ENCODE measurements at places on chromosomes 11 and 22. TPM values are rescaled to one million over a fixed set of nuclear protein-coding genes. Genes with fewer than 3 reads are reported as not detected.
A peak's percentile ranks its signal among the peaks of the same experiment; 100 is the strongest.

NFAM1 gene
- 0.75 TPM for total RNA-seq

DNA sequence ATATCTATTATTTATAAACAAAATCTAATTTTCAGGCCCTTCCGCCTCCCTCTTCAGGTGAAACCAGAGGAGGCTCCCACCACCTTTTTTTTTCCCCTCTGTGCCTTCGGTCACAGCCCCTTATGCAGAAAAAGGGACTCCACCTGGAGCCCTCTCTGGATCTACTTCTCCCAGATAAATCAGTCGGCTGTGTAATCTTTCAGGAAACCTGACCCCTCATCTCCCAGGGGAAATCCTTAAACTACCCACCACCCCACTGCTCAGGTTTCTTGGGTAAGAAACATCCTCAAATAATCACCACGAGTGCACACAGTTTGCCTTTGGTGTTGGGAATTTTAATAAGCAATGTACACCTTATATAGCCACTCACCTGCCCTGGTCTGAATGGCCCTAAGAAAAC, 104.2 kb downstream of the NAV2 start:
- DNase-seq, result no peak

PARVG gene
- not detected for total RNA-seq

DEUP1 gene
- total RNA-seq, result not detected

SYCE3 gene
- total RNA-seq, result not detected

PDGFB gene
- total RNA-seq, result 66.9 TPM

- peak; percentile 85 for DNase-seq
These were observed 59.2 kb upstream of the ATXN10 start for GRCh38 chr22:45612451-45612901.

DNA sequence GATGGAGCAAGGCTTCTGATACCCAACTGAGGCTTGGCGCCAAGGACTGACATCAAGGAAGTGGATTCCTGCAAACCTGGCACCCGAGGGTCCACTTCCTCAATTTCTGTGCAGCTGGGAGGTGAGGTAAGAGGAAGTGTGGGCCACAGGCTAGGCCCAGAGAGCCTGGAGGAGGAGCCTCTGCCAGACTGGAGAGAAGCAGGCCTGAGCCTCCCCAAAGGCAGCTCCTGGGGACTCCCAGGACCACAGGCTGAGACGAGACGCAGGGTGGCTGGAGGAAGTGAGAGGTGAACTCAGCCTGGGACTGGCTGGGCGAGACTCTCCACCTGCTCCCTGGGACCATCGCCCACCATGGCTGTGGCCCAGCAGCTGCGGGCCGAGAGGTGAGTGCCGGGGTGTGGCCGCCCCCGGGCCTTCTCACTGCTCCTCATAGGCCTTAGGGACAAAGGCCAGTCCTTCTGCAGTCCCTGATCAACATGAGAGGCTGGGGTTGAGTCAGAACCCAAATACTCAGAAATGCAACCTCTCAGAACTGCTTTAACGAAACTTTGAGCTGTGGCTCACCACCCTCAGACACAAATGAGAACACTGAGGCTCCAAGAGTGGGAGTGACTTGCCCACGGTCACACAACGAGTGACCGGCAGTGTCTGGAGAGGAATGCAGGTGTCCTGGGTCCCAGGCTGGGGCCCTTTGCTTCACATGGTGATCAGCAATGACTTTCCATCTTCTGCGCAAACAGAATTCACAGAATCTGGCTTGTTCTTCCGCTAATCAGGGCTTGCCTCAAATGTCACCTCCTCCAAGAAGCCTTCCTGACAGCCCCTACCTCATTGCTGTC, at the start of gene NCF4:
NCF4 (plus strand) TSS at position 186 of the 839 bp plus-strand sequence; CDS start at position 352, 166 bp downstream.
- no peak for DNase-seq

TMEM225 gene
- not detected for total RNA-seq

- DNase-seq, result no peak
These were observed 5.5 kb upstream of the PHLDA2 start for GRCh38 chr11:2934611-2935239.

DNA sequence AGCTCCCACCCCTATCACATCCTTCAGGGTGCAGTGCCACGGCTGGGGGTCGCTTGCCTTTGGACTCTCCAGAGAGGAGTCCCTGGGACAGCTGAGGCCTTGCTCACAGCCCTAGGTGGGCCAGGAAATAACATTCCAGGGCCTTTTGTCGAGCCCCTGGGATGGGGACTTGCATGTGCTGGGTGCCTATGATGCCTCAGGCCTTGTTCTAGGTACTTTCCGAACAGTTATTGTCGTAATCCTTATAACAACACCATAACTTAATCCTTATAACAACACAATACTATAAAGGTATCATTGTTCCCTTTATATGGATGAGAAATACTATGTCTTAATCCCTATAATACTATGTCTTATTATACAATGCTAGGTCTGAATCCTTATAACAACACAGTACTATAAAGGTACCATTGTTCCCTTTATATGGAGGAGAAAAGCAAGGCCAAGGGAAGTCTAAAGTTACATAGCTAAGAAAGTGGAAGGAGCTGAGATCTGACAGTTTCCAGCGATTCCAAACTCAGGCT, 236.5 kb downstream of the ST3GAL4 start:
- DNase-seq, result no peak

GRCh38 chr11:92224054-92224406, 588 bp upstream of the FAT3 start:
- no peak for DNase-seq

DNA sequence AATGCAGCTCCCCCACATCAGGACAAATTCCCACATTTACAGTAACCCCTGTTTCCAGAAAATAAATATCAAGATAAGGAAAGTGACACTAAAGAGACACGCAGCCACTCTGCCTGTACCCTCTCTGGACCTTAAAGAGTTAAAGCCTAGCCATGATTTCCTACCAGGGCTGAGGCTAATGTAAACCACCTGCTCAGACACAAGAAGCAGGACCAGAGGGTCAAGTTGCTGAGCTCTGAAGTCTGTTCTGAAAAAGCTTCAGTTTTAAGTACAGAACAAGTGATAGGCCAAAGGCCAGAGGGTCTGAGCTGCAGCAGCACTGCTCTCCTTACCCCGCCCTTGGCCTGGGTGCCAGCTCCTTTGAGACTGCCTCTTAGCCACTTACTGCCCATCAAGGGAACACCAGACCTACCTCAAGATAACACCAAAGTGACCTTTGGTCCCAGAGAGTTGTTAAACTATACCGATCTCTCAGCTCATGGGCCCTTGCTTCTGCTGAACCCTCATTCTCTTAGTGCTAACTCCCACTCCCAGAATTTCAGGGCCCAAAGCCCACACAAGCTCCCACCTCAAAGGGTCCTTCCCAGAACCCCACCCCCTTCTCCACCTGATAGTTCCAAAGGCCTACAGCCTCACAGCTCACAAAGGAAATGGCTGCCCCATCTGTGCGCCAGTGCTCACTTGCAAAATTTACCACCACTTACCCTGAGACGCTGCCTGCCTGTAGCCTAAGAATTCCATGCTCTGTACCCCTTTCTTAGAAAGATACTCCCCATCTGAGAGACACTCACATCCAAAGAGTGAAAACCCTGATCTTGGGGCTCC, 40.5 kb downstream of the IL18BP start:
- DNase-seq, result no peak

GGTLC3 gene
- not detected for total RNA-seq

RNF215 gene
- 29.3 TPM for total RNA-seq

NOX4 gene
- total RNA-seq, result 26.8 TPM

GRCh38 chr11:124098141-124098540, 17.1 kb upstream of the VWA5A start:
- DNase-seq, result no peak

DNA sequence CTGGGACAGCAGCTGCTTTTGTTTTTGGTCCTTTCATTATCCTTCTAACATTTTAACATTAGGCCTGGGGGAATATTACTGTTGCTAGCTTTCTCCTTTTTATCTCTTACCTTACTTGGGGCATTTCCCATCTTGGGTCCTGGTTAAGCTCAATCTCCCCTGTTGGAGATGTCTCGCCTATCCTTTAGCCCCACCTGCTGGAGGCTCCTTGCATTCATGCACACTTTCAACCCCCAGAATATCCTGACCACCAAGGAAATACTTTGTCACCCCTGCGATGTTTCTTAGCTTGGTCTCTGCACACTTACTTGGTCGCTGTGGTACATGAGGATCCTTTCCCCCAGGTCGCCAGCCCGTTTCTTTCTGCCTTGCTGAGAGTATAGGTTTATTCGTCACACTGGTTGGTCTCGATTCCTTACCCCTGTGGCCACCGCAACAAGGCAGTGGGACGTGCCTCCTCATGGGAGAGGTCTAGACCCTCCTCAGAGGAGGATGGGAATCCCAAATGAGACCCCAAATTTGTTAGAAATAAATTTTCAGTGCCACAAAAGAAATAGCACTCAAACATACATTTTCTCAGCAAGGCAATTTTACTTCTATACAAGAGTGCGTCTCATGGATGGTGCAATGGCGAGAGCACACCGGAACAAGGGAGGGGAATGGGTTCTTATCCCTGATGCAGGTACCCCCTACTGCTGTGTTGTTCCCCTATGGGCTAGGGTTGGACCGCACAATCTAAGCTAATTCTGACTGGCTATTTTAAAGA, 5.4 kb upstream of the TXN2 start:
- DNase-seq, result peak; percentile 38

Data from renal cortical epithelial cell (primary cell).